ENCODE measurements at places on chromosomes 2 and 18. TPM values are rescaled to one million over a fixed set of nuclear protein-coding genes. Genes with fewer than 3 reads are reported as not detected.

- no peak overlapping the region for H3K4me3 ChIP-seq
- H3K27me3 ChIP-seq, result peaks cover 2% of the 10 kb centered on the region
- peaks cover 18% of the 10 kb centered on the region for H3K36me3 ChIP-seq
Observed at GRCh38 chr2:99801327-99801901, 311.6 kb upstream of the REV1 start.

GRCh38 chr2:29124504-29124903 lies 9.3 kb downstream of the CLIP4 start:
- no peak overlapping the region for H3K4me3 ChIP-seq
- no peaks in the 10 kb centered on the region for H3K4me1 ChIP-seq
- H3K27me3 ChIP-seq, result peaks cover 3% of the 10 kb centered on the region
- DNase-seq, result no peak
- H3K27ac ChIP-seq, result no peak overlapping the region
- peaks cover 4% of the 10 kb centered on the region for H3K36me3 ChIP-seq

DNA sequence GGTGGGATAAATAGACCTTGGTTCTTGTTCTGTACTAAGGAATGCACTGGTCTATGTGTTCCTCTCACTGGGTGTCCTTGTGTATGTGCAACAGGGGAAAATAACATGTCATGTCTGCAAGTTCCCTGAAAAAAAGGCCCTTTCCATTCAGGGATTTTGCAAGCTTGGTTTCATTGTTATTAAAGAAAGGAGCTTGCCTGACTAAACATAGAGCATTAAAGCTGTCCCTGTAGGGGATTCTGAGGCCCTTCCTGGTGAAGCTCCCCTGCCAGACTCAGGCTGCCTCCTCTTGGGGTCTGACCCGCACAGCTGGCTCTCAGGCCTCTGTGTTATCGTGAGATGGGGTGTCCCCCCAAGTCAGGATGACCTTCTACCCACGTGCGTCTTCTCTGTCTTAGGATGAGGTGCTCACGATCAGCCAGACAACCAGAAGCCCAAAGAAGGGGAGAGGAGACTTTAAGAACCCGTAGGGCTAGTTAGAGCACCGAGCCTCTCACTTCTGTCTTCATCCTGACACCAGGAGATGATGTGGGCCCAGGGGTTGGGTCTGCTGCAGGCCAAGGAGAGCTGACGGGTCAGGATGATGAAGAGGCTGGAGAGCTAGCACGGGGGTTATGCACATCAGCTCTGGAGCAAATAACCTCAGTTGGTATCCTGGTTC lies 21.2 kb downstream of the CAPG start:
- no peak overlapping the region for H3K4me3 ChIP-seq
- peaks cover 4% of the 10 kb centered on the region for H3K36me3 ChIP-seq
- no peak for DNase-seq
- H3K27ac ChIP-seq, result no peak overlapping the region
- peaks cover 3% of the 10 kb centered on the region for H3K4me1 ChIP-seq

DNA sequence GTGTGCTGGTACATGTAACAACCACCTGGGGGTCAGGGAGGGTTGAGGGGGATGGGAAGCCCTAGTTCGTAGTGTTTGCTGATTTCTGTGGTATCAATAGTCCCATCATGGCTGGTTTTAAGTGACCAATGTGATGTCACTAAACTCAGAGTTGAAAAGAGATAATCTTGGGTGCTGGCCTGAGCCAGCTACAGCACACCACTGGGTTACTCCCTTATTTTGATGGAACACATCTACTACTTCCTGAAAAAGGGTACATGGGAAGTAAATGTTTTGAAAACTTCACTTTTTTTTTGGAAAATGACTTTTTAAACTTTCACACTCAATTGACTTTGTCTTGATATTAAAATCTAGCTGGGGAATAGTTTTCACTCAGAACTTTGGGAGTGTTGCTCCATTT lies 87.0 kb upstream of the CXCR4 start:
- H3K4me3 ChIP-seq, result no peak overlapping the region
- no peak for DNase-seq
- no peak overlapping the region for H3K27ac ChIP-seq
- H3K27me3 ChIP-seq, result peaks cover 2% of the 10 kb centered on the region
- peaks cover 17% of the 10 kb centered on the region for H3K36me3 ChIP-seq
- H3K4me1 ChIP-seq, result peaks cover 11% of the 10 kb centered on the region

- H3K4me3 ChIP-seq, result no peak overlapping the region
- no peaks in the 10 kb centered on the region for H3K27me3 ChIP-seq
- no peak overlapping the region for H3K27ac ChIP-seq
- H3K4me1 ChIP-seq, result peaks cover 63% of the 10 kb centered on the region
- no peak for DNase-seq
- no peaks in the 10 kb centered on the region for H3K36me3 ChIP-seq
Observed at GRCh38 chr2:205731583-205731981, 49.3 kb downstream of the NRP2 start.

DNA sequence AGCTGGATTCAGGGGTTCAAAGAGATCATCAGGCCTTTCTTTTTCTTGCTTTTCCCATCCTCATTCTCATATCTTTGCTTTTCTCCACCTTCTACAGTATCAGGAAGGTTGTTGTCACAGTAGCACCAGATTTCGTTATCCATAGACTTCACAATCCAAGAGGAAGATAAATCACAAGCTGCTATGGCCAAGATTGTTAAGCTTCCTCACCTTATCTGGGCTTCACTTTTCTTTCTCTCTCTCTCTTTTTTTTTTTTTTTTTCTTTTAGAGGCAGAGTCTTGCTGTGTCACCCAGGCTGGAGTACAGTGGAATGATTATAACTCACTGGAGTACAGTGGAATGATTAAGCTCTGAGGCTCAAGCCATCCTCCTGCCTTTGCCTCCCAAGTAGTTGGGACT lies 93.5 kb downstream of the TTC27 start:
- no peak overlapping the region for H3K4me3 ChIP-seq
- no peak for DNase-seq
- H3K4me1 ChIP-seq, result no peaks in the 10 kb centered on the region

DNA sequence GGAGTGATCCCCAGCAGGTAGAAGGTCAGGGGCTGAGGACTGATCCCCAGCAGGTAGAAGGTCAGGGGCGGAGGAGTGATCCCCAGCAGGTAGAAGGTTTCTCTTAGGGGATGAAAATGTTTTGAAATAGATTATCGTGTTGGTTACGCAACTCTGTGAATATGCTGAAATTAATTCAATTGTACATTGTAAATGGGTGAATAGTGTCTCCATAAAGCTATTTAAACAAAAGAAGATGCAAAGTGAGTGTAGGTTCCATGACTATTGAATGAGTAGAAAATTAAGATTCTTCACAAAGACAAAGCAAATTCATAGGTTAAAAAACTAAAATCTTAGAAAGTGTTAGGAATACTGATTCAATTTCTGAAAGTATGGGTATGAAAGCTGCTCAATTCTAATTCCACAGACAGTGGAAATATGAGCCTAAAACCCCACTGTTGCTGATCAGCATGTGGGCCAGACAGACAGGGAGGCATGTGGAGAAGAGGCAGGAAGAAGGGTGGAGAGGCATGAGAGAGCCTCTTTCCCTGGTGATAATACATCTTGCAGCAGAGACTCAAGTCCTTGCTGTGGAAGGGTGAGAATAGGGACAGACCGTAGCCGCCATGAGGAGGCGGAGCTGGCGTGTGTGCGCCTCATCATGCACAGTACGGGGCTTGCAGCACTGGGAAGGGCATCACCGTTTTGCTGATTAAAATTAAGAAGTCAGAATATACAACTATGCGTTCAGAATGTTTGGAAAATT lies 85.9 kb upstream of the NFATC1 start:
- H3K36me3 ChIP-seq, result peaks cover 9% of the 10 kb centered on the region
- H3K4me1 ChIP-seq, result peaks cover 5% of the 10 kb centered on the region
- no peak for DNase-seq
- H3K27me3 ChIP-seq, result peaks cover 14% of the 10 kb centered on the region

DNA sequence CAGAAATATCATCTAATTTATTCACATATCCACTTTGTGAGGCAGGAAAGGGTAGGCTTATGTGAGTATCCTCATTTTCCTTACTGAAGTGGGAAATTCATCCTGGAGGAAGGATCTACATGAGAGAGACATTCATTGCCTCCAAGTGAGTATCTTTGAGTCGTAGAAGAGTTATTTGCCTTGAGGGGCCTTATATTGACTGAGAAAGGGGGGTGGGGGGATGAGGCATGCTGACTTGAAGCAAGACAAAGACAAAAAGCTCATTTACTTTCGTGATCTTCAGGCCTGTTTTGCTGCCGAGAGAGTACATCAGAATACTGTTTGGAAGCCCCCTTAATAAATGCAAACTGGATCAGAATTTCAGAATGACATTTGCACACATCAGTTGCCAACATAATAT lies 17.6 kb upstream of the NEDD4L start:
- no peaks in the 10 kb centered on the region for H3K36me3 ChIP-seq
- H3K4me1 ChIP-seq, result no peaks in the 10 kb centered on the region
- no peak overlapping the region for H3K4me3 ChIP-seq
- no peak overlapping the region for H3K27ac ChIP-seq
- DNase-seq, result no peak

Gene NYAP2
- total RNA-seq, result 0.32 TPM

Gene MYO3B
- total RNA-seq, result 0.22 TPM

Gene COBLL1
- total RNA-seq, result 0.91 TPM

Gene TXNDC2
- not detected for total RNA-seq

Gene CROCC2
- total RNA-seq, result not detected

Gene RETREG2
- total RNA-seq, result 167 TPM

Gene PAIP2B
- 15.6 TPM for total RNA-seq

Measured in glutamatergic neuron (in vitro differentiated cells).